Fibroblast of skin of abdomen (primary cell): ENCODE measurements at places on chromosomes 6 and 20.

- no peak for DNase-seq
Observed at GRCh38 chr20:46582648-46583047, 32.2 kb upstream of the OCSTAMP start.

DNA sequence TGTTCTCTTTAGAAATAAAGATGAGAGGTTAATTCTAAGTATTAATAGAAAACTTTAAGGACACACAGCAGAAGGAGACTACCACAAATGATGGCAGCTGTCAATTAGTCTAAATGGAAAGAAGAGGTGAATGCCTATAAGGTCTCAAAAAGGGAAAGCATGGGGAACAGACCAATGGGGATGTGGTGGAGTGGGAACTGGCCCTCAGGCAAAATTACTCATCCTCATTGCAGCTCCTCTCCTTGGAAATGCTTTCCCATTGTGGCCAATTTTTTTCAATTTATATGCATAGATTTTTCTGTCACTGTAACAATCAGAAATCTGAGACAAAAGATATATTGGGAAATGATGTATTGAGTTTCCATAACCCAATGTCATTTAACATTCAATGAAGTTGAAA is 222.9 kb upstream of the DEFB112 start:
- no peak for DNase-seq

- DNase-seq = no peak
Observed at GRCh38 chr6:29887330-29887818, 55.0 kb upstream of the HLA-A start.

GRCh38 chr6:28867086-28867409 is 56.7 kb downstream of the TRIM27 start:
- DNase-seq = peak; percentile 22

- DNase-seq = no peak
Observed at GRCh38 chr20:1707588-1708449, 50.2 kb upstream of the SIRPG start.

DNA sequence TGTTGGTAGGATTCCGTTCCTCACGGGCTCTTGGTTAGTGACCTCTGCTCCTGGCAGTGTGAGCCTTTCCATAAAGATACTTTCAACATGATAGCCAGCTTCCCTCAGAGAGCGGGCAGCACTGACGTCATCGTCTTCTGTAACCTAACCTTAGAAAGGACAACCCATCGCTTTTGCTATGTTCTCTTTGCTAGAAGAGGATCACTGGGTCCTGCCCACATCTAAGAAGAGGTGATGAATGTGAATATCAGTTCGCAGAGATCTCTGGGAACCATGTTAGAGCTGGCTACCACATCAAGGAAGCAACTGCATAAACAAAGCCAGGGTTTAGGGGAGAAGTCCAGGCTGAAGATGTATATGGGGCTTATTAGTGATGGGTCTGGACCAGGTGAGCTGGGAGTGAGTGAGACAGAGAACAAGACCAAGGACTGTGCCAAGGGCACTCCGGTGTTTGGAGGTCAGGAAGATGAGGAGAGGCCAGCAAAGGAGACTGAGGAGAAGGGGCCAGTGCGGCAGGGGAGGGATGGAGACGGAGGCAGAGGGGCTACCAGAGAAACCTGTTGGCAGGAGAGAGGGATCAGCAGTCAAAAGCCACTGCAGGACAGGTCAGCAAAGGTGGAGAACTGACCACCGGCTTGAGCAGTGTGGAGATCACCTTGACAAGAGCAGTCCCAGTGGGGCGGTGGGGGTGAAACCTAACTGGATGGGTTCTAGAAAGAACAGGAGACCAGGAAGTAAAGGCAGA is 39.7 kb downstream of the PIM1 start:
- DNase-seq = no peak

DNA sequence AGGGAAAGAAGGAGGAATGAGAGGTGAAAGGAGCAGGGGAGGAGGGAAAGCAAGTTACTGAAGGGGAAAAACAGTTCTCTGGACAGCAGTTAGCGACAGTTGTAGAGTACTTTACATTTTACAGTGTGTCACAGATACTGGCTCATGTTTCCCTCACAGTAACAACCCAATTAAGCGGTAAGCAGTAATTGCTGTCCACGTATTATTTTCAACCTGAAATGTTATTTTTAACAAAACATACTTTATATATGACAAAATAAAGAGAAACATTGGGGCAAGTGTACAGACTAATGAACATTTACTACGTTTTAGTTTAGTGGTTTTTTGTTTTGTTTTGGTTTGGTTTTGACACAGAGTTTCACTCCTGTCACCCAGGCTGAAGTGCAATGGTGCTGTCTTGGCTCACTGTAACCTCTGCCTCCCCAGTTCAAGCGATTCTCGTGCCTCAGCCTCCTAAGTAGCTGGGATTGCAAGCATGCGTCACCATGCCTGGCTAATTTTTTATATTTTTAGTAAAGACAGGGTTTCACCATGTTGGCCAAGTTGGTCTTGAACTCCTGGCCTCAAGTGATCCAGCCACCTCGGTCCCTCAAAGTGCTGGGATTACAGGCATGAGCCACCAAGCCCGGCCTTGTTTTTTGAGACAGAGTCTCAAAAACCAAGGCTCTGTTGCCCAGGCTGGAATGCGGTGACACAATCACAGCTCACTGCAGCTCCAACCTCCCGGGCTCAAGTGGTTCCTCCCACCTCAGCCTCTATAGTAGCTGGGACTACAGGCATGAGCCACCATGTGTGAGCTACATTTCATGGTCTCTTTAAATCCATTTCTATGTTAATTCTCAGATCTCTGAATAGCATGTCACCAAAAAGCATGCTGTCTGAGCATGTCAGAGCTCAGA is 22.6 kb upstream of the BTN3A2 start:
- peak; percentile 53 for DNase-seq

DNA sequence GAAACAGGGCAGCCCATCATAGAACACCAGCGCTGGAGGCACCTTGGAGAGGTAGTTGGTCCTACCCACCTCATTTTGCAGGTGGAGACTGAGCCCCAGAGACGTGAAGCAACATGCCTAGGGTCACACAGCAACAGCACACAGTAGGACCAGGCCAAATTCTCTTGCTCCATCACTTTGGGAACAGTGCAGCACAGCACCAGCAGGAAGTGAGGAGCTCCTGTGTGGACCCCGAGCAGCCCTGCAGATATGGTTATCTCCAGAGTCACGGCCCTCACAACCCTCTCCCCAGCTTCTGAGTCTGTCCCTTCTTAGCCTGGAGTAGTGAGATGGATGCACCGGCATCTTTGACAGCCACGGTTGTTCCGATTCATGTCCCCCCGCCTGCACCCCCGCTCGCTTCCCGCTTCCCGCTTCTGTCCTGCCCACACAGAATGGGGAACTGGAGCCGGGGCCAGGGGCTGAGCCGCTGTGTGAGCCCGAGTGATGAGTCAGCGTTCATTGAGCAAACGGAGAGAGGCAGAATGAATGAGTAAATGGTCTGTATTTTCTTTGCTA is 72.6 kb upstream of the DUSP22 start:
- peak; percentile 54 for DNase-seq

GRCh38 chr20:25280051-25280573 is 32.2 kb downstream of the PYGB start:
- no peak for DNase-seq

- DNase-seq = peak; percentile 41
Observed at GRCh38 chr20:11124849-11125505, 451.2 kb upstream of the JAG1 start.

- DNase-seq = no peak
Observed at GRCh38 chr6:154622618-154623336, 110.4 kb upstream of the SCAF8 start.

DNA sequence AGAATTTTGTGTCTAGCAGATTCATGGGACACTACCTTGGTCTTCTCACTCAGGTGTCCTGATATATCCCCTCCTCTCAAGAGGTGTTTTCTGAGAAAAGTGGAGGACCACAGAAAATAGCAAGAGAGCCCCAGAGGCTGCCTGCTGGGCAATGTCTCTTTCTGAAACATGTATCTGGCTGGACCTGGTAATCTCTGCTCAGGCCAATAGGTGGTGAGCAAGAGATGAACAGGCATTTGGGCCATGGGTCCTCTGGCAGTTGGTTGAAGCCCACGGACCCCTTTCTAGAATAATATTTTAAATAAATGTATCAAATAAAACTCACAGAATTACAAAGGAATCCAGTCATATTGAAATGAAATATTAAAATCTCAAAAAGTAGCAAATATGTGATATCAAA is 8.8 kb upstream of the THBD start:
- DNase-seq = no peak

GRCh38 chr6:55963301-55963700 is 87.9 kb upstream of the BMP5 start:
- peak; percentile 9 for DNase-seq

DNA sequence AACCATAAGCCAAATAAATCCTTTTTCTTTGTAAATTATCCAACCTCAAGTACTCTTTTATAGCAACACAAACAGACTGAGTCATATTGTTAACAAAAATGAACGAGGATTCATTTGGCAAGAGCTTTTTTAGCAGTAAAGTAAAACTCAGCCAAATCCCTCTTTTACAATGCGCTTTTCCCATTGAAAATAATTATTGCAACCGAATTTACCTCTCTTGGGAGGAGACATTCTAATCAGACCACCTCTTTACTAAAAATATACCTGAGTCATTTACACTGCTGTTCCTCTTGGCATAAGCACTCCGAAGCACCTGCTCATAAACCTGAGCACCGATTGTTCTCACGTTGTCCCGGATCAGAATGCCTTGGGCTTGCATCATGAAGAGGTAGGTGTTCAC is 57.4 kb downstream of the B4GALT5 start:
- no peak for DNase-seq

DNA sequence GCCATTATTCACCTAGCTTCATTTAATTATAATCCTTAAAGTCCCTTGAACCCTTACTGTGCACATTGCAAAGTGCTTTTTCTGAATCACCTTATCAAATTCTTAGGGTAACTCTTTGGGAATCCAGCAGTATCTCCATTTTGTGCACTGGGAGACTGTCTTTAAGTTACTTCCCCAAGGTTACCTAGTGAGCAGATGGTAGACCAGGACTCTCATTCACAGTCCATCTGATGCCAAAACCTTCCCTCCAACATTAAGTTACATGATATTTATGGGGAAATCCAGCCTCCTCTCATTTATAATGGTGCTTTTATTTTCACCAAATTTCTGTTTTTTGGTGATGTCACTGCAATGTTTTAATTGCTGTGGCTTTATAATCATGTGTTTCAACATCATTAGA is 75.7 kb downstream of the NCOA7 start:
- no peak for DNase-seq

- DNase-seq = peak; percentile 78
Observed at GRCh38 chr20:53708129-53708968, 114.7 kb upstream of the ZNF217 start.

DNA sequence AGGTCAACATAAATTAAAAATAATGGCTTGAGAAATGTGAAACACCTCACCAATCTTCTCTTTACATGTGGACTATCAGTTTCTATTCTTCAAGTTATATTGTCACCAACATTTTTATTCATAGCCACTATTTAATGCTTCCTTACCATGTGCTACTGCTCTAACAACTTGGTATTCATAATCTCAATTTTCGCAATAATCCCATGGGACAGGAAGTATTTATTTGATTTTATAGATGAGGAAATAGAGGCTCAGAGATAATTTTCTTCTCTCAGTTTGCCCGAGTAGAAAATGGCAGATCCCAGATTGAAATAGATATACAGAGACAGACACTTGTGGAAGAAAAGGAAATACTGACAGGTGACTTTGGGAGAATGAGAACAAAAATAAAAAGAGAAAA is 66.6 kb downstream of the FAM83B start:
- DNase-seq = no peak

DNA sequence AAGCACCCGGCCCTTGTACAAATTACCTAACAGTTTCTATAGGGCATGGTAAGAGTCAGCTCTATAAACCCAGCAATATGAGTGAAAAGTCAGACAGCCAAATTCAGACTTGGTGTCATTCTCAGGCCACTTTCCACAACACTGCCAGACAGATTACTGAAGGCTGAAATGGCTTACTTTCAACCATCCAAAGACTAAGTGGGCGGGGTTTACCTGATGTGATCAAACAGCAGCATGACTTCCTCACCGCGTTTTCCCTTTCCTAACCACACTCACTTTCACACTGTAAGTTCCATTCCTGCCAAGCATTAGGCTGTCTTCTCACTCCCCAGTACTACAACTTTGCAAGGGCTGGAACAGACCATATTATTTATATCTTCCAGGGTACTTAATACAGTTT is 85.9 kb downstream of the SMLR1 start:
- no peak for DNase-seq

GRCh38 chr6:128655978-128656498 is 135.6 kb upstream of the PTPRK start:
- DNase-seq = peak; percentile 96

- no peak for DNase-seq
Observed at GRCh38 chr6:164042212-164042611, 627.7 kb downstream of the QKI start.

DNA sequence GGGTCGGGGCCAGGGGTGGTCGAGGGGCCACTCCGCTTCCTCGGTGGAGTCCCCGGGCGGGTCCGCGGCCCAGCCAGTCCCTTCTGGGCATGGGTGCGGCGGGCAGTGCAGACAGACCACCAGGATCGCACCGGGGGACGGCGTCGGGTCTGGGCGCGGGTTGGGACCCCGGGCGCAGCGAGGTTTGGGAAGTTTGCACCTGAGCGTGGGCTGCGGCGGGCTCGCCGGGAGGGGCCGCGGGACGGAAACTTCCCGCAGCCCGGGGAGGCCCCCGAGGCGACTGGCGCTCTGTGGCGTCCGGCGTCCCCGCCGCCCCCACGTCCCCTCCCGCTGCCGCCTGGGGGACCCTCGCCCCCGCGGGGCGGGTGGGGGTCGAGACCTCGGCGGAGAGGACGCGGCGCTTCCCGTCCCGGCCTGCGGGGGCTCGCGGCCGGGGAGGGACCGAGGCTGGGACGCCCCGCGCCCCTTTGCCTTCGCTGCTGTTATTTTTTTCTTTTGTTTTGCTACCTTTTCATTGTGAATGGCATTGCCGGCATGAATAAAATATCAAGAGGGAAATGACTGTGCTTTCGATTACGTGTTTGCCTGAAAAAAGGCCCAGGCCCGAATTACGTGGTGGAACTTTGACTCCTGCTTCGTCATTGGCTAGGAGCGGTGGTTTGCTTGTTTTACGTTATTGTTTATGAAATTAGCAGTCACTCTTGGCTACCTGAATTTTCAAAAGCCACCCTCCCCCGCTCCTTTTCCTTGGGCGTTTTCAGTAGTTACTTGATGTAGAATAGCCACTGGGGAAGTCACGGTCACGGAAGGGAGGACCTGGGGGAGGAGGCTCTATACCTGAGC is 703 bp downstream of the SNX9 start:
- DNase-seq = peak; percentile 49

- DNase-seq = no peak
Observed at GRCh38 chr20:47660983-47661700, 124.1 kb downstream of the SULF2 start.

GRCh38 chr20:8335495-8336195 is 203.6 kb downstream of the PLCB1 start:
- no peak for DNase-seq

- no peak for DNase-seq
Observed at GRCh38 chr20:37259865-37260264, 1.7 kb downstream of the GHRH start.

GRCh38 chr6:44036699-44037101 is 90.6 kb downstream of the MRPL14 start:
- no peak for DNase-seq

GRCh38 chr6:16305246-16305725 is 66.9 kb downstream of the GMPR start:
- no peak for DNase-seq
